Uterus (tissue), 4 donors: ENCODE measurements at places on chromosomes 5 and 9.

- DNase-seq, result no peak
These were observed 10.8 kb downstream of the SAXO1 start for GRCh38 chr9:19022206-19022605.

DNA sequence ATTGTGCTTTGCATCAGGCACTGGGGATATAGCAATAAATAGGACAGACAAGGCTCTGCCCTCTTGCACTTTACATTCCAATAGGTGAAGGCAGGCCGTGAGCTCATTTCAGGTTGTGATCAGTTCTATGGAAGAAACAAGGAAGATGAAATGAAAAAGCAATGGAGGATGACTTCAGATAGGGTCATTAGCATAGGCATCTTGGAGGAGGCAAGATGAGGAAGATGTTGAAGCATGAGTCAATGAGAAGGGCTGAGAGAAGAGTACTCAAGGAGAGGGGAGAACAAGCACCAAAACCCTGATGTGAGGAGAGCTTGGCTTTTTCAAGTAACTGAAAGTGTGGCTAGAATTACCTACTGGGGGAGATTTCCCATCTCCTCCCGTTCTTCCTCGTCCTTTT, 5.0 kb upstream of the SPARC start:
- no peak for DNase-seq

DNA sequence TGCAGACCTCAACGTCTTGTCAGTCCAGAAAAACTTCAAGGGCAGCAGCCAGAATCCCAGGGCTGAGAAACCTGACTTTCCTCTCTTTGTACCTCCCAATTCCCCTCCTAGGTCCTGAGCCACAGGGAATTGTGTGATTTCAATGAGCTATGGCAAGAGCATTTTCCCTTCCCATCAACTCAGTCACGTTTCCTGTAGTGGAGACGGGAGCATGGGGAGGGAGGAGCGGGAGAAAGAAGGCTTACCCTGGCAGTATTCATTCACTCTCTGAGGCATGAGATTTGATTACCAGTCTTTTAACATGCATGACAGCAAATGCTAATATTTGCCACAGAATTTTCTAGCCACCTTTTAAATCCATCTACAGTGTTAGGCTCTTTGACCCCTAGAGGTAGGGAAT, 109.4 kb upstream of the TBCA start:
- no peak for DNase-seq

- DNase-seq, result no peak
These were observed 142.7 kb downstream of the MCTP1 start for GRCh38 chr5:95142145-95142544.

GRCh38 chr5:139383275-139383992, at the start of gene SLC23A1:
Gene SLC23A1, minus strand, starts transcription at chr5:139383297. Its CDS starts 44 bp downstream, at chr5:139383253.
- no peak for DNase-seq

- no peak for DNase-seq
These were observed 521.3 kb downstream of the EFNA5 start for GRCh38 chr5:107149243-107150005.

DNA sequence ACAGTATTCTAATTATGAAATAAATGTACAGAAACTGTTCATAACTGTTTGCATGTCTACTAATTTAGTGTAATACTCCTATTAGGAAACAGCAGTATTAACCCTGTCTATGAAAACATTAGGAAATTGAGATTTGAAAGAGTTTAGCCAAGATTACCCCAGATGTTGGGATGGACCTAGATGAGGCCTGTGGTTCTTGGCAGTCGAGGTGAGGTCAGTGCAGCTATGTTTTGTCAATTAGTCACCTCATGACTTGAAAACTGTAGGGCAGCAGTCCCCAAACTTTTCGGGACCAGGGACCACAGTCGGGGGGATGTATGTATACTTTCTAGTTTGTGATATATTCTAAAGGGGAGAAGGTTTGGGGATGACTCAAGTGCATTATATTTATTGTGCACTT, 4.7 kb downstream of the LNPEP start:
- no peak for DNase-seq

DNA sequence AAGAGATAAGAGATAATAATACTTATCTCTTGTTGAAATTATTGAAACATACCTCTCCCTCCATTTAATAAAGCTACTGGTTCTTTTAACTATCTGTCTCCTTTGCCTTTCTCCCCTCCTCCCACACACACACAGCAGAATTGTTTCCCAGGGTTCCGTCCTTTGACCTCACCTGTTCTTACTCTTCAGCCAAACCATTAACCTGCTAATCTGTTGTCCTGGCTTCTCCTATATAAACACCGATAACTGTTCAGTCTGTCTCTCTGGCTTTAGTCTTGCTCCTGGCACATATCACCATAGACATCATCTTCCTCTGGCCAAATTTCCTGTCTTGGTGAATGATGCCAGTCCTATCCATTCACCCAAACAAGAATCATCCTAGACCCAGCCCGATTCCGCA, 7.7 kb downstream of the RHOBTB3 start:
- no peak for DNase-seq

DNA sequence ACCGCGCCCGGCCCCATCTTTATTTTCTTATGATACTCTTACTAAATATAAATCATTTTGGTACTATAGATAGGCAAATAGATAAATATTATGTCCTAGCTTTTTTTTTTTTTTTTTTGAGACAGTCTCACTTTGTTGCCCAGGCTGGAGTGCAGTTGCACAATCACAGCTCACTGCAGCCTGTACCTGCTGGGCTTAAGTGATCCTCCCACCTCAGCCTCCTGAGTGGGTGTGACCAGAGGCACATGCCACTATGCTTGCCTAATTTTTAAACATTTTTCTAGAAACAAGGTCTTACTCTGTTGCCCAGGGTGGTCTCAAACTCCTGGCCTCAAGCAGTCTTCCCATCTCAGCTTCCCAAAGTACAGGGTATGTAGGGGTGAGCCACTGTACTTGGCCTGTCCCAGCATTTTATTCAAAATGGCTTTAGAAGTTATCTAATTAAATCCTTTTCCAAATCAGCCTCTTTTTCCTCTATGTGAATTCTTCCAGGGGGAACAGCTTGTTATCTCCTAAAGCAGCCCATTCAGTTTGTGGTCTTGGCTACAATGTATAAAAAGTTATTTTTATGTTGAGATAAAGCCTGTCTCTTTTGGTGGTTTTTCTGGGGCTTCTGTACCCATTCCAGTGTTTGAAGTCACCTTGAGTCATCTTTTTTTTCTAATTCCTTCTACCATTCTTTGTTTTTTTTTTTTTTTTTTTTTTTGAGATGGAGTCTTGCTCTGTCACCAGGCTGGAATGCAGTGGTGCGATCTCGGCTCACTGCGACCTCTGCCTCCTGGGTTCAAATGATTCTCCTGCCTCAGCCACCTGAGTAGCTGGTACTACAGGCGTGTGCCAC, 12.1 kb downstream of the MELK start:
- DNase-seq, result no peak

DNA sequence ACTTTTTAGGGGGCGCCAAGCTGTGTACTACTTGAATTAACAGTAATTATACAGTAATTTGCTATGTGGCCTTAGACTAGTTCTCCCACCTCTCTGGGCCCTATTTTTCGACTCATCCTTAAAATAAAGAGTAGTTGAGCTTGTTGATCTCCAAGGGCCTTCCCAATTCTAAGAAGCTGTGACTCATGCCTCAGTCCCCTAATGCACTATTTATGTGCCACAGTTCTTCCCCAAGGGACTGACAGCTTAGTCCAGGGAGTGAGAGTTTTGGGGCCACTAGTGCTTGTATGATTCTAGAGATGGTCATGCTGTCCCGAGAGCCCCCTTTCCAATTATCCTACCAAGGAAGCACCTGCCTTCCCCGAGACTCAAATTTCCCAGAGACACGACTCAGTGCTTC, 149.7 kb downstream of the PAPPA start:
- DNase-seq, result no peak

DNA sequence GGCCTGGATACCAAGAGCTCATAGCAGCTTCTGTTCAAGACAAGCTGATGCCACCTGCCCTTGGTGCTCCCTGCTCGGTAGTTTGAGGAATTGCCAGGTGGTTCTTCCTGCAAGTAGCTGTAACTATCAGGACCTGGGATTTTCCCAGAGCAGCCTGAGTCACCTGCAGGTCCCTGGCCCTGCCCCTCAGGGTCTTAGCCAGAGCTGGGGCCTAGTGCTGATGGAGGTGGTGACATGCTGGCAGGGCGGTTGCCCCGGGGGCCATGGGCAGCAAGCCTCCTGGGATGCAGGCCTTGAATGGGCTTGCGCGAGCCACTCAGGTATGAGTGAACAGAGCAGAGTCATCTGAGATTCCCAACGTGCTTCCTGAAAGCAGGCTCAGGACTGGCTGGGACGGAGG, 262.3 kb downstream of the HSPA4 start:
- DNase-seq, result no peak

GRCh38 chr9:88694625-88695024, 159.6 kb downstream of the NXNL2 start:
- DNase-seq, result no peak

DNA sequence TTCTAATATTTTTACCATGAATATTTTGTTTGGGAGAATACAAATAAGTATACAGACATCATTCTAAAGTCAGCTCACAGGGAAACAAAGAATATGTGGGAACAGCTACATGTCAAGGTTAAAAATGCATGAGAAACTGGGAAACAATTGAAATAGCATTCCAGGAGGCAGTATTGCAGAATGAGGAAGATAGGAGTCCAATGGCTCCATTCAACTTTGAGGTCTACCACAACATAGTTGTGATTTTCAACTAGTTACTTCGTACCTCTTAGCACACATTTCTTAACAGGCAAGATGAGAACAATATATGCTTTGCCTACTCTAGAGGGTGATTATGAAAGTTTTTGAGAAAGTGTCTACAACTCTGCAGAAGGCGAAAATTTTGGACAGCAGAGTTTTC, 35.2 kb upstream of the CAST start:
- no peak for DNase-seq

DNA sequence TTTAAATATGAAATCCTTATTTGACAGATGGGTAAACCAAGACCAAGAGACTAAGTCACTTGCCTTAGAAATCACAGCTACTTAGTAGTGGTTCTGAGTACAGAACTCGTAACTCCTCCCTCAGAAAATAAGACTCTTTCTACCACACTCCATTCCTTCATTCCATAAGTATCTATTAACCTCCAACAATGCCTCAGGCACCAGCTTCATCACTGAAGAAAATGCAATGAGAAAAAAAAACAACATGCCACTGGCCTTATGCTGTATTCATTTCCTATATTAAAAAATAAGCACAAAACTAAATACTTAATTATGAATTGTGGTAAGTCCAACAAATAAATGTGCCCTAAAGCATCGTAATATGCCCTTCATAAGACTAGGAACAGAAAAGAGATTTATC, 13.5 kb upstream of the FREM1 start:
- DNase-seq, result no peak

GRCh38 chr5:167684251-167684650, 607.2 kb upstream of the WWC1 start:
- DNase-seq, result no peak

- no peak for DNase-seq
These were observed 188.7 kb downstream of the EBF1 start for GRCh38 chr5:158910782-158911692.

DNA sequence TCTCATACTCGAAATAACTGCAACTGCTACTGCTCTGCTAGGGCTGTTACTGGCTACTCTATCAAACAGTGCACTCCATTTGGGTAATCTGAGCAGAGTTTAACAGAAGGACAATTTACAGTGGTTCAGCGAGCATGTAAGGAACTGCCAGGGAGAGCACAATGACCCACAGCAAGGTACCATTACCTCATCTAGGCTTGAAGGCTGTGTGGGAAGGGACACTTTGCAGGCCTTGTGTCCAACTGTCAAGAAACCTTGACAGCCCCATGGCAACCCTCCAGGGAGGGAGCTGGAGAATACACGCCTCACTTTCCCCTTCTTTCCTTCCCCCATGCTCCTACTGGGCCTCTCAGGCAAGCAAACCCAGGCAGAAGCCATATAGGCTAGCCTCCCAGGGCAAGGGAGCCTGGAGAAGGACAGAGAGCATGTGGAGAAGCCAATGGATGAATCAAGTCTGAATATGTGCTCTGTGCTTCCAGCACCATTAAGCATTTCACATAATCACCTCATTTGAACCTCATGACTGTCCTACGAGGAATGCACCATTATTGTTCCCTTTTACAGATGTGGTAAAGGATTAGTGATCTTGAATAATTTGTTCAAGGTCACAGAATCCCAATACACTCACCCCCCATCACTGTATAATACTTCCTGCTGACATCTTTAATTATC, 49.9 kb upstream of the JAK2 start:
- DNase-seq, result peak; percentile 18

GRCh38 chr9:132078699-132079356, 839 bp downstream of the MED27 start:
- no peak for DNase-seq

DNA sequence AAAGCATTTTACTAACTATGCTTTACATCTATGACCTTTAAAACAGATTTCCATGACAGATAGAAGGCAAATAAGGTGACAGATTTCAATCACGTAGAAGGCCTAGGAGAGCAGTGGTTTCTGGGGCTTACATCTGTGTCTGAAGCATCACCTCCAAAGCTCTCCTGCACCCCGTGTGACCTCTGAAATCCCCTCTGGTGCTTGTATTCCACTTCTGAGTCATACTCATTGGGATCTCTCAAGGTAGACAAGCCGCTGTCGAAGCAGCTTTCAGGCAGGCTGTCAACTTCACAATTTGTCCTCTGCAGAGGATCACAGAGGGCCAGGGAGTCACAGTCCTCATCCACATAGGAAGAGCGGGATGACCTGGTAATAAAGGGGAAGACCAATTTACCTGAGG, 62.2 kb downstream of the RASEF start:
- no peak for DNase-seq

- peak; percentile 21 for DNase-seq
These were observed 481 bp downstream of the MRPL36 start for GRCh38 chr5:1799110-1799601.

DNA sequence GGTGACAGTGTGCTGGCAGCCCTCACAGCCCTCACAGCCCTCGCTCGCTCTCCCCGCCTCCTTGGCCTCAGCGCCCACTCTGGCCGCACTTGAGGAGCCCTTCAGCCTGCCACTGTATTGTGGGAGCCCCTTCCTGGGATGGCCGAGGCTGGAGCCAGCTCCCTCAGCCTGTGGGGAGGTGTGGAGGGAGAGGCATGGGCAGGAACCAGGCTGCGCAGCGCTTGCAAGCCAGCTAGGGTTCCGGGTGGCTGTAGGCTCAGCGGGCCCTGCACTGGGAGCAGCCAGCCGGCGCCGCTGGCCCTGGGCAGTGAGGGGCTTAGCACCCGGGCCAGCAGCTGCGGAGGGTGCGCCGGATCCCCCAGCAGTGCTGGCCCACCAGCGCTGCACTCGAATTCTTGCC, 177.0 kb downstream of the MSX2 start:
- DNase-seq, result no peak
